ENCODE measurements at places on chromosomes 3 and 15.

DNA sequence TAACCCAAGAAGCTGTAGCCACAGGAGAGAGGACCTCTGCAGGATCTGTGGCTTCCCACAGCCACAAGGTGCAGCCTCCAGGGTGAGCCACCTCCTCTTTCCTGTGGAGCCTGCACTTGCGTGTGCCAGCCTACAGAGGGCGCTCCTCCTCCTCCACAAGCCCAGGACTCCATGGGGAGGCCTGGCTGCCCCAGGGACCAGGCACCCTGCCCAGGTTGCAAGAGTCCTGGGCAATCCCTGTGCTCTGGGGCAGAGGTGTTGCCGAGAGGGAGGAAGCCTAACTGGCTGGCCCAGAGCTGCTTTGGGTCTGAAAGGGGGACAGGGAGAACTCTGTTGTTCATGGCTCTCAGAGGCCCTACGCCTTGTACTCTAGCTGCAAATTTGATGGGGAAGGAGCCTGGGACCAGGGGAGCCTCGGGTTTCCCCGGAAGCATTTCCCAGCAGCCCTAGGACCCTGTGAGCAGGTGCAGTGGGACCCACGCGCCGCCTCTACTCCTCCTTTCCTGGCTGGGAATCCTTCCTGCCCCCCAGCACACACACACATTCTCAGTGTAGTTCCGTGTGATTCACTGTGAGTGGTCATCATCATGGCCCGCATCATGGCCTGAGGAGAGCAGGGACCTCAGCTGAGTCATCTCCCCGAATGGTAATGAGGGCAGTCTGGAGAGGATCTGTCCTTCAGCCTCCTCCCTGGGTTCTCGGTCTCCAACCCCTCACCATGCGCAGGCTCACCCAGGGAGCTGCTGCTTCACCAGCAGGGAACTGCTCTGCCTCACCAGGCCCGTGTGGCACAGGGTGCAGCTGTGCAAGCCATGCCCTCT lies 24.3 kb downstream of the TBC1D21 start:
- peak; percentile 43 for DNase-seq

- DNase-seq, result no peak
Measured at GRCh38 chr3:191627064-191627463, 166.1 kb downstream of the PYDC2 start.

GRCh38 chr3:63895422-63896189 lies 16.6 kb downstream of the SCAANT1 start:
- DNase-seq, result no peak

- DNase-seq, result no peak
Measured at GRCh38 chr3:159237226-159237625, 435.4 kb downstream of the MFSD1 start.

- no peak for DNase-seq
Measured at GRCh38 chr3:121505256-121505655, 40.5 kb downstream of the POLQ start.

DNA sequence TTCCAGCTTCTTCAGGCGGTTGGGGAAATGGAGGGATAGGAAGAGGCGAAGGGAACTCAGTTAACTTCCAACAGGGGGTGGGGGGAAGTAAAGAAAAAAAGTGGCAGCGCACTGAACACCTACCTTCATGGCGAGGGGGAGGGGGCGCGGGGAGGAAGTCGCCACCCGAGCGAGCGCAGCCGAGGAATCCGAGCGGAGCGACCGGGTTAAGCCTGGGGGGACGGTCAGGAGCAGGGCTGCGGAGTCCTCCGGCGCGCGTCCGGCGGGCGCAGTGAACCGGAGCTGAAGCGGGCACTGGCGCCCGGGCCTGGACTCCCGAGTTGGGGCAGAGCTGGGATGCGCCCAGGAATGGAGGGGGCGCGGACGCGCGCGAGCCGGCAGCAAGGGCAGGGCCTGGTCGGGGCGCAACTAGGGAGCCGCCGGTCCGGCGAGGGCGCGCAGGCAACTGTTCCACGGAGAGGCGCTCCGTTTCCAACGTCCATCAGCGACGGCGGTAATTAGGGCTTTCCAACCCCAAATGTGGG lies at the start of gene WNT5A:
WNT5A (minus strand) TSS at position 450 of the 524 bp plus-strand sequence; CDS start at position 129, 321 bp downstream.
- no peak for DNase-seq

GRCh38 chr15:91844928-91845327 lies 8.6 kb upstream of the SLCO3A1 start:
- no peak for DNase-seq

GRCh38 chr3:138890555-138891187 lies 55.9 kb upstream of the PIK3CB start:
- DNase-seq, result no peak

- no peak for DNase-seq
Measured at GRCh38 chr15:92901995-92902394, 1.9 kb downstream of the CHD2 start.

- DNase-seq, result no peak
Measured at GRCh38 chr15:68334661-68335124, 57.1 kb downstream of the FEM1B start.

GRCh38 chr3:122365073-122365472 lies 18.0 kb downstream of the MIX23 start:
- DNase-seq, result no peak

- no peak for DNase-seq
Measured at GRCh38 chr3:16419640-16420241, 93.8 kb downstream of the RFTN1 start.

GRCh38 chr3:100554373-100554676 lies 55.1 kb upstream of the ADGRG7 start:
- no peak for DNase-seq

- DNase-seq, result no peak
Measured at GRCh38 chr15:40398413-40398873, 7.2 kb upstream of the IVD start.

- no peak for DNase-seq
Measured at GRCh38 chr3:127584734-127585133, 5.8 kb downstream of the TPRA1 start.

GRCh38 chr3:150292891-150293290 lies 115.2 kb upstream of the TSC22D2 start:
- DNase-seq, result no peak

GRCh38 chr3:53134631-53135232 lies 4.5 kb upstream of the RFT1 start:
- DNase-seq, result peak; percentile 61

- DNase-seq, result no peak
Measured at GRCh38 chr3:182617500-182617899, 175.8 kb upstream of the ATP11B start.

DNA sequence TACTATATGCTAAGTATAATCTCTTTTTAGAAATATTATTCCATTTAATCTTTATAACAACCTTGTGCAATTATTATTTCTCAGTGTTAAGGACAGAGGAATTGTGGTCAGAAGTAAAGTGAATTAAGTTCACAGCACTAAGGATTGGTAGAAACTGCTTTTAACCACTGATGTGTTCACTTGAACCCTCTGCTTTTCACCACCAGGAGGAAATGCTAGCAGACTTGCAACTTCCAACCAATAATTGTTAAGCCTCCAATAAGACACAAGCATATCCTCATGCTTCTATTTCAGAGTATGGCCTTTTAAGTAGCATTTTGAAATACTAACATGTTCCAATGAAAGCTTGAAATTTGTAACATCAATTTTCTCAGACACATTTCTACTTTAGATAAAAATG lies 527.4 kb downstream of the SI start:
- no peak for DNase-seq

GRCh38 chr3:28299705-28300104 lies 48.8 kb upstream of the ZCWPW2 start:
- no peak for DNase-seq

DNA sequence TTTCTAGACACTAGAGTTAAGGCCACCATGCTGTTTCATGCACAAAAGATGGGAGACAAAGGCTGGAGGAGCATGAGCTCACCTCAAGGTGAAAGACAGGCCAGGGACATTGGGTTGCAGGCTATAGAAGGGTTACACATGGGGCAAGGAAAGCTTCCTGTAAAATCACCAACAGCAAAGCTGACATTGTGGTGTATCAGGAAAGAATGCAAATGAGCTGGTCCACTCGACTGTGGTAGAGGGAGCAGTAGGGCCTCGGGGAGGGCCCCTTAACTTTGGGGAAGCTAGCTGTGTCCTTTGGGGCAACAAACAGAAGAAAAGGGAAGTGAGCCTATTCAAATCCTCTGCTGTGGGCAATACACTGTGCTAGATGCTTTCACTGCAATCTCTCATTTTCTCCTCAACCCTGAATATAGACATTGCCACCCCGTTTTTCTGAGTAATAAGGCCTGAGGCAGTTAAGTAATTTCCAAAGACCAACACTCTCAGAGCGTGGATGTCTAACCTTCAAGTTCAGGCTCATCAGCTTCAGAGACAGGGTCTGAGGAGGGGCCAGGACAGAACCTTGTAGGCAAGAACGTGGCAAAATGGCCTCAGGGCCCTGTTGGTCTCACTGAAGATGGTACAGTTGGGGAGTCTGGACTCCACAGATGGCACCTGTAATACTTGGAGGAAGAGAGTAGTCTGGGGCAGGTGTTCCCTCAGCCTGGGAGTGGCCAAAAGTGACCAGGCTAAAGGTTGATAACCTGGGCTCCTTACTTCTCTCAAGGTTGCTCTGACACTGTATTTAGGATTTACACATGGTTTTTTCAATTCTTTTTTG lies 24.1 kb downstream of the CX3CR1 start:
- DNase-seq, result no peak

- DNase-seq, result peak; percentile 52
Measured at GRCh38 chr3:132352556-132353143, 35.4 kb downstream of the ACP3 start.

All from stimulated activated CD4-positive, alpha-beta T cell treated with anti-CD3 and anti-CD28 coated beads, Interleukin-4, amount 100 ng/mL, for 1 hour (primary cell).